ENCODE measurements at places on chromosomes 11 and 22.

GRCh38 chr22:26159886-26160285, 9.4 kb upstream of the SEZ6L start:
- DNase-seq: no peak

DNA sequence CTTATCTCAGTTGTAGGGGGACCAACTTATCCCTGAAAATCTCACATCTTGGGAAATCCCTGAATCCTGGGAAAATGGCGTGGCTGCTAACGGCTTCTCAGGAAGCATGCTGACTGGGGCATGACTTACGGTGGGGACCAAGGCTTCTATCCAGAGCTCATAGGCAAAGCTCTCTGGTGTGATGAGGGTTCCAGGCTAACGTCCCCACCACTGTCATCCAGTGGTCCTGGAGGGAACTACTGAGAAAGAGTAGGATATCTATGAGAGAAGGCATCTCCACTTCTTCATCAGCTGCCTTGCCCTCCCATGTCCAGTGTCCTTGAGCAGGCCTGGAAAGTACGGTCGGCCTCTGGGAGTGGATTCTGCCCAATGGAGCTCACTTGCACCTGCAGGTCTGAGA, 210.4 kb upstream of the B3GAT1 start:
- no peak for DNase-seq

GRCh38 chr11:116948391-116948790, 111.0 kb upstream of the APOA1 start:
- DNase-seq: no peak

DNA sequence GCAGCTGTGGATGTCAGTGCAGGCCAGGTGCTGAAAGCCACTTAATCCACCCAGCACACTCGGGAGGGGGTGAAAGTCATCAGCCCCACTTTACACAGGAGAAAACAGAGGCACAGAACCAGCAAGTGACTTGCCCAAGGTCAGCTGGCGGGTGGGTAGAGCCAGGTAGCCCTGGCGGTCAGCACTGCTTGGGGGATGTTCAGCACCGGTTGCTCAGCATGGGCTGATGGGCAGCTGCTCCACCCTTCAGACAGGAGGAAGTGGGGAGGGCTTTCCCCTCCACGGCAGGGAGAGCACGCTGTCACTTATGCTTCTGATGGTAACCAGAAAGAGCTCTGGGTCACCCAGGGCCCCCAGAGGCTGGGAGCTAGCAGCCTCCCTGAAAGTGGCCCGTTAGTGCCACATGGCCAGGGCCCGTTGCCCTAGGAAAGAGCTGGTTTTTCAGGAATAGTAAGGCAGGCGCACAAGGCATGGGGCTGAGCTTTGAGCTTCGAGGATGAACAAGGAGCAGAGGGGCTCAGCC, 417.9 kb downstream of the CTTN start:
- no peak for DNase-seq

GRCh38 chr11:131579932-131580387, 209.5 kb downstream of the NTM start:
- no peak for DNase-seq

- DNase-seq: no peak
These were observed 2.8 kb upstream of the BCO2 start for GRCh38 chr11:112172362-112172994.

DNA sequence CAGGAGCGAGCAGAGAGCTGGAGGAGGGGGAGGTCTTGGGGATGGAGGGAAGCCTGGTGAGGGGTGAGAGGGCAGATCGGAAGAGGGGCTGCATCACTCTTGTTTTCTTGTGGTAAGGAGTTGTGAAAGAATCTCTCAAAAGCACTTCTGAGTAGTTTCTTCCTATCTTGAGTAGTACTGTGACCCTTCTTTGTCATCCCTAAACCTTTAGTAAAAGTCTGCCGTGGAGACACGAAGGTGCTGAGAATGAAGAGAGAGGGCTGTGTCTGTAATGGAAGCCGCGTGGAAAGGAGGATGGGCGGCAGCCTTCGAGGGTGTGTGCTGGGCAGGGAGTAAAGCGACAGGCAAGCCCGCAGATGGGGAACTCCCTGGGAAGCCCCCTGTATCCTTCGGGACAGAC, 237.8 kb downstream of the TBC1D22A start:
- DNase-seq: no peak

DNA sequence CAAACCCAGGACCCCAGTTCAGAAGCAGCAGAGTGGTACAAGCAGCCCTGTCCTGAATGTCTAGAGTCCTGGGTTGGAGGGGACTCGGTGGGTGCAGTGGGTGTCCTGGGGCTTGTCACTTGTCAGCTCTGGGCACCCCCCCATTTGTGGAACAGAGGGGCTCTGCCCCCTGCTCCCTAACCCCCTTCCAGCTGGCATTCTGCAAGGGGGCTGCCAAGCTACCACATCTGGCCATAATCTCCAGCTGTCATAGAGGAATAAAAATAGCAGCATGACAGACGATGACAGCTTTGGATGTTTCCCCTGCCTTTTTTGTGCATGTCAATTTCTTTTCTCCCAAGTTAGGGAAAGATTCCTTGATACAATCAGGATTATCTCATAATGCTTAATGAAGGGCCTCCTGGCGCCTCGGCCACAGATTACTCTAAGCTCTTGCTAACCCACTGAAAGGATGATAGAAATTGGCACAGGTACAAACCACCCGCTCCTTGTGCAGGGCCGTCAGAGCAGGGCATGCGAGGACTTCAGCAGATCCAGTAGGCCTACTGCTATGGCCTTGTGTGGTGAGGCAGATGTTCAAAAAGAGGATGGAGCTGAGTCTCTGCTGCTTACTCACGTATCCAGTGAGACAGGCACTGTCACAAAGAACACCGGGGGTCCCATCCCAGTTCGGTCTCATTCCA, 83.0 kb downstream of the ISX start:
- DNase-seq: no peak

DNA sequence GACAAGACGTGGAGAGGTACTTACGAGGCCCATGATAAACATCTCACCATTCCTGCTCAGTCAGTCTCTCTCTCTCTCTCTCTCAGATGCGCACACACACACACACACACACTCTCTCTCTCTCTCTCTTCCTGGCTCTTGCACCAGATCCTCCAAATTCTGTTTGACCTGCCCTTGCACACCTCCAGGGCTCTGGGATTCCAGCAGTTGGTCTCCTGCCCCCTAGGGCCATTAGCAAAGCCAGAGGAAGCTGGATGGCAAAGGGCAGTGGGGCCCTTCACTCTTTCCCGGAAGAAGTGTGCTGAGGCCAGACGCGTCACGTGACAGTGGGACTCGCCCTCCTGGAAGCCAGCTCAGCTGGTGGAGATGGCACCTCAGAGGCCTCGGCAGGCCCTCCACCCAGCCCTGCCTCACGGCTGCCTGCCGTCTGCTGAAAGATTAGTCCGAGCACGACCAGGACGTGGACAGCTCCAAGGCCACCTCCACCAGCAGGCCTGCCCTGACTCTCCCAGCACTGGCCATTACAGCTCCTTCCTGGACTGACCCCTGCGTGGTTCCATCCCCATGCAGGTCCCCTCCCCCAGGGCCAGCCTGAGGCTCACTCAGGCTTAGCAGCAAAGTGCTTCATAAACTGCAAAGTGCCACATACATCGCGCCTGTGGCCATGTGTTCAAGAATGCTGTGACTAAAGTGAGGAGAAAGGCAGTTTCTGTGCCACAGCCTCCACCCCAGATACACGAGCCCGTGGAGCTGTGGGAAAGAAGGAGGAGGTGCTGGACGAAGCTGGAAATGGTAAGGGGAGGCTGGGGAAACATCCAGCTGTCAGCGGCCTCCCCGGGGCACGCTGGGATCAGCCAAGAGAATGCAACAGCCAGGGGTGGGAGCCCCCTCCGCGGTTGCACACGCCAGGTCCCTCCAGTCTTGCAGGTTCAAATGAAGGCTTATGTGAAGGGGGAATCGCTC, 3.7 kb downstream of the PDGFB start:
- DNase-seq: no peak

- no peak for DNase-seq
These were observed 17.7 kb downstream of the DNAJC24 start for GRCh38 chr11:31387379-31387778.
